ENCODE measurements at places on chromosomes 5 and 9.

GRCh38 chr9:87853302-87853701 lies 29.4 kb upstream of the SPATA31E1 start:
- no peak for DNase-seq

- DNase-seq, result no peak
Observed at GRCh38 chr5:122906768-122907167, 61.4 kb downstream of the SNX24 start.

DNA sequence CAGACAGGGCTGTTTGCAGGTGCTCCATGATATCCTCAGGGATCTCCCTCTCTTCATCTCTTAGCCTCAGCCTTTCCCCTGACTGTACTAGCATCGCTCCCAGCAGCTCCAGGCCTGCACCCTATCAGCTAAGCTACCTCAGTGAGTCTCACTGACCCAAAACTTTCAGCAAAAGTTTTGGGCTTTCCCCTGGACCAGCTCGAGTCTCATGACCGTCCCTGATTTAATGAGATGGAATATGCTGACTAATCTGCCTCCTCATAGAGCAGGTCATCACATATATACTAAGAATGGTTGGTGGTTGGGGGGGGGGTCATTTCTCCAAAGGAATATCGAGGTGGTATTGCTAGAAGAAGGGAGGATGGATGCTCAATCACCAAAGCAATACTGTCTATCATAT lies 151.5 kb downstream of the NR3C1 start:
- no peak for DNase-seq

GRCh38 chr9:107942856-107943255 lies 453.3 kb upstream of the KLF4 start:
- no peak for DNase-seq

GRCh38 chr5:171158581-171158980 lies 150.5 kb upstream of the TLX3 start:
- DNase-seq, result no peak

- DNase-seq, result no peak
Observed at GRCh38 chr9:109699019-109699418, 81.0 kb upstream of the PALM2AKAP2 start.

DNA sequence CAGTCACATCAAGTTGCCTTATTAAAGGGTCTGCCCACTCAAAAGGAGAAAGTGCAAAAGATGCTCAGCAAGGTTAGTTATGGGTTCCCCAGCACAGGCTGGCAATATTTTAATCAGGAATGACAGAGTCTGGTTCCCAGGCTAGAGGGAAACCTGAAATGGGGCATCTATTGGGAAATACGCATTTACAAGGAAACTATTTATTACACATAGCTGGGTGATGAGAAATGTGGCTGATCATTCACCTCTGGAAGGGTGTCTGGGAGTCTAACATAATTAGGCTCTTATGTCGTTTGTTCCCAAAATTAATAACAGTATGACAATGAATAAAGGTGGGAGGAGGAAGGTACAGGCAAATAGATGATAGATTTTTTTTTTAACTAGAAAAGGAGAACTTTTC lies 314.7 kb downstream of the ENC1 start:
- DNase-seq, result no peak

- DNase-seq, result no peak
Observed at GRCh38 chr9:98900725-98901124, 43.0 kb upstream of the COL15A1 start.

- no peak for DNase-seq
Observed at GRCh38 chr5:3348576-3349535, 246.8 kb upstream of the IRX1 start.

GRCh38 chr5:113678924-113679575 lies 165.6 kb downstream of the YTHDC2 start:
- no peak for DNase-seq

- DNase-seq, result no peak
Observed at GRCh38 chr9:98867103-98867428, 59.6 kb downstream of the GALNT12 start.

GRCh38 chr9:121785673-121786542 lies 134.5 kb downstream of the DAB2IP start:
- no peak for DNase-seq

Measured in amygdala (tissue), 56 donors.